ENCODE measurements at places on chromosomes 6 and 20. TPM values are rescaled to one million over a fixed set of nuclear protein-coding genes. Genes with fewer than 3 reads are reported as not detected.

Gene FOXP4
- 137 TPM for total RNA-seq

Gene HTR1E
- total RNA-seq = not detected

Gene WFDC10A
- not detected for total RNA-seq

GRCh38 chr6:32931211-32931610 lies 9.6 kb downstream of the HLA-DMB start:
- H3K27me3 ChIP-seq = peaks cover 57% of the 10 kb centered on the region
- H3K36me3 ChIP-seq = no peaks in the 10 kb centered on the region
- H3K27ac ChIP-seq = no peak overlapping the region
- H3K4me1 ChIP-seq = no peaks in the 10 kb centered on the region
- no peak for DNase-seq
- H3K4me3 ChIP-seq = no peak overlapping the region

Gene PDE7B
- 0.07 TPM for total RNA-seq

All from progenitor cell of endocrine pancreas (in vitro differentiated cells).